ENCODE measurements at places on chromosomes 3 and 15.

GRCh38 chr15:70226337-70226980 is 128.7 kb upstream of the TLE3 start:
- DNase-seq, result peak; percentile 52

GRCh38 chr3:184145111-184145524 is 10.0 kb downstream of the EIF2B5 start:
- DNase-seq, result no peak

DNA sequence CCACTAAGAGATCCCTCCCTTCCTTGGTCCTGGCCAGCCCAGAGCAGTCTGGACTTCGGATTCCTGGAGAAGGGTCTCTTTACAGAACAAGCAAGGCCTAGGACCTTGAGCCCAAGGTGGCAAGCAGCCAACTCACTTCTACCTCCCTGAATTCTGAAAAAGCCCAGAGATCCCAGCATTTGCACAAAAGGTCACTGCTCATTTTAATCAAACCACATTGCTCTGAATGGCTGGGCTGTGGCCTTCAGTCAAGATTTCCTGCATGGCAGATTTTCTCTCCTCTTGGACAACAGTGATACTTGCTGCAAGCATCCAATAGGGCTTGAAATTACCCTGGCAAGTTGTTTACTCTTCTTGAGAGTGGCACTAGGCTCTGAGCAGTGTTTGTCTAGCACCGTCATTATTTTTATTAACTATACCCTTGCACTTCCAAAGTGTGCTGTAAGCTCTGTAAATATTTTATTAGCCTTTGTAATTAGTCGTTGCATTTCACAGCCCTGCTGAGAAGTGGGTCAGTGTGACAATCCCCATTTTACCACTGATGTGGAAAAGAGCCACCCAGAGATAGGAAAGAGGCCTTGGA is 274.7 kb upstream of the CTNNB1 start:
- DNase-seq, result no peak

DNA sequence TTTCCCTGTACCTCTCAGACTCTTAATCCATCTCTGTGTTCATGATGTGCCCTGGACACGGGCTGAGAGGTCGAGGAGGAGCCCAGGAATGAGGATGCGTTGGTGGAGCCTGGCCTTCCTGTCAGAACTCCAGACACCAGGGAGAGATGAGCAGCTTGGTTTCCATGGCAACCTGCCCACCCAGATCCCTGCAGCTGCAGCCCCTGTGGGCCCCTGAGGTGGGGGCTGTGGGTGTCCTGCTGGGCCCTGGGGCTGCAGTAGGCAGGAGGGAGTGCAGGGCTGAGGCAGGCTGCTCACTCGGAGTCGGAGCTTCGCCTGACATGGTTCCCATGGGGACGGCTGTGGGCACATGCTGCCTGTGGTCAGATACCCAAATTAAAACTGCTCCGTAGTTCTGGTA is 7.7 kb upstream of the SCN10A start:
- no peak for DNase-seq

DNA sequence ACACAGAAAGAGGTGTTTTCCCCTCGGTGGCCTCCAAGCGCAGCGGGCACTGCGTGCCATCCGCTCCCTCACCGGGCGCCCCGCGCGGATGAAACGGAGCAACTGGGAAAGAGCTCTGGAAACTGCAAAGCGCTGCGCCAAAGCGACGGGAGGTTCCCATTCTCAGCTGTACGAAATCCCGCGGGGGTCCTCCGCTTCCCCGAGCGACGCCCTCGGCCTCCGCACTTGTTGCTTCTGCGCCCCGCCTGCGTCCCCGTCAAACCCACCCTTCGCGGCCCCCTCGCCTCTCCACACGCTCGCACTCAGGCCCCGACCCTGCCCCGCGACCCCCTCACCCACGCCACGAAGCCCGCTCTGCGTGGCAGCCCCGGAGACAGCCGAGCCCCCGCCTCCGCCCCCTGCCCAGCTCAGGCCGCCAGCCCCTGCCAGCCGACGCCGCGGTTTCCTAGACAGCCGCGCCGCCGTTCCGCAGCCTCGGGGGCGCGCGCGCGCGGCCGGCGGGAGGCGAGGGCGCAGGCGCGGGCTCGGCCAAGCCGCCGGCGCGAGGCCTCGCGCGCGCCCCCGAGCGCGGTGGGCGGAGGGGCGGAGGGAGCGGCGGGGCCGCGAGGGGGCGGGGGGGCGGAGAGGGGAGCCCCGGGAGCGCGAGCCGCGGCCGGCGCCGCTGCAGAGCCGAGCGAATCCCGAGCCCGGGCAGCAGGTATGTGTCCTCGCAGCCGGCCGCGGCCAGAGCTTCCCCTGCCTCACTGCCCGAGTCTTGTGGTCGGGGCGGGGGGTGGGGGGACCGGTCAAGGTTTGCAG is at the start of gene TMEM266:
TSS of gene TMEM266 (plus strand) at position 666 of the 798 bp plus-strand sequence. CDS start 74,279 bp downstream, outside the sequence.
- DNase-seq, result no peak

GRCh38 chr15:90501898-90502297 is 27.8 kb upstream of the CRTC3 start:
- no peak for DNase-seq

- DNase-seq, result no peak
Observed at GRCh38 chr3:148535001-148535400, 162.7 kb upstream of the AGTR1 start.

- no peak for DNase-seq
Observed at GRCh38 chr3:9178697-9179096, 70.7 kb downstream of the SRGAP3 start.

GRCh38 chr3:152348436-152349177 is 79.9 kb downstream of the MBNL1 start:
- no peak for DNase-seq

DNA sequence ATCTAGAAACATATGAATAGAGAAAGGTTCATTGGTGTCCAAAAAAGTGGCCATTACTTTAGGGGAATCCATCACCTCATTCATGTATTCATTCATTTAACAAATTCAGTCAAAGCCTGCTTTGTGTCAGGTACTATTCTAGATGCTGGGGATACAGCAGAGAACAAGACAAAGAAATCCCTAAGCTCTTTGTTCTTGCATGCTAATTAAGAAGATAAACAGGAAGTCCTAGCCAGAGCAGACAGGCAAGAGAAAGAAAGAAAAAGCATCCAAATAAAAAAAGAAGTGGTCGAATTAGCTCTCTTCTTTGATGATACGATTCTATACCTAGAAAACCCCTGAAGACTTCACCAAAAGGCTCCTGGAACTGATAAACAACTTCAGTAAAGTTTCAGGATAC is 12.4 kb upstream of the ZMAT3 start:
- DNase-seq, result no peak

- no peak for DNase-seq
Observed at GRCh38 chr3:30643763-30644462, 37.5 kb downstream of the TGFBR2 start.

DNA sequence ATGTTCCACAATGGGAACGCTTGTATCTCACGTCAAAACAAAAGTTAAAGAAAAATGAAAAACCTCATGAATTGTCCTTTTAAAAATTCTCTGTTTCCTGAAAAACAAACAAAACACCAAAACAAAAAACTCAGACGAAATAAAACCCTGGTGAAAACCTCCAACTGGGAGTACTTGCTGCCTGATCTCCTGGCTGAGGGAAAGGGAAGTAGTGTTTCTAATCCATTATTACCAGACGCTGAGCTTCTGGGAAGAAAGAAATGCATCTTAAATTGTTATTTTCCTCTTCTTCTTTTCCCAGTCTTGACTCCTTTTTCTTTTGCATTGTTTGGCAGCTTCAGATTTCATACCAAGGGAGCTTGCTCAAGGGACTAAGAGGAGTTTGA is 243.2 kb upstream of the RGMA start:
- DNase-seq, result no peak

DNA sequence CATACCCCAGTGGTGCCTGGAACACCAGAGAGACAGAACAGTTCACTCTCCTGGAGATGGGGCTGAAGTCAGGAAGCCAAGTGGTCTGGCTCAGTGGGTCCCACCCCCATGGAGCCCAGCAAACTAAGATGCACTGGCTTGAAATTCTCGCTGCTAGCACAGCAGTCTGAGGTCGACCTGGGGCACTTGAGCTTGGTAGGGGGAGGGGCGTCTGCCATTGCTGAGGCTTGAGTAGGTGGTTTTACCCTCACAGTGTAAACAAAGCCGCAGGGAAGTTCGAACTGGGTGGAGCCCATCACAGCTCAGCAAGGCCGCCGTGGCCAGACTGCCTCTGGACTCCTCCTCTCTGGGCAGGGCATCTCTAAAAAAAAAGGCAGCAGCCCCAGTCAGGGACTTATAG is 272.0 kb downstream of the KLF13 start:
- no peak for DNase-seq

DNA sequence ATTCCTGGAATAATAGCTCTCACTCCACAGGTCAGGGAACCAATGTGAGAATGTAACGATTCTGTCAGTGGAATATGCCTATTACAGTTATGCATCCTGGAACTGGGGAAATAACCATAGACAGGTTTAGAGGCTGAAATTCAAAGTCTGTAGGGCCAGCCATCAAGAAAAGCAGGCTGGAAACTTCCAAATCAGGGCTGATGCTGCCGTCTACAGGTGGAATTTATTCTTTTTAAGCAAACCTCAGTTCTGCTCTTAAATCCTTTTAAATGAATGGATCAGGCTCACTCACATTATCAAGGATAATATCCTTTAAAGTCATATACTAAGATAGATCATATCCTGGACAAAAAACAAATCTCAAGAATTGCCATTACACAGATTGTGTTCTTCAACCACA is 699.8 kb downstream of the NR2F2 start:
- DNase-seq, result no peak

- no peak for DNase-seq
Observed at GRCh38 chr3:41638381-41638780, 323.5 kb downstream of the ULK4 start.

GRCh38 chr3:20760981-20761380 is 575.0 kb upstream of the SGO1 start:
- no peak for DNase-seq

DNA sequence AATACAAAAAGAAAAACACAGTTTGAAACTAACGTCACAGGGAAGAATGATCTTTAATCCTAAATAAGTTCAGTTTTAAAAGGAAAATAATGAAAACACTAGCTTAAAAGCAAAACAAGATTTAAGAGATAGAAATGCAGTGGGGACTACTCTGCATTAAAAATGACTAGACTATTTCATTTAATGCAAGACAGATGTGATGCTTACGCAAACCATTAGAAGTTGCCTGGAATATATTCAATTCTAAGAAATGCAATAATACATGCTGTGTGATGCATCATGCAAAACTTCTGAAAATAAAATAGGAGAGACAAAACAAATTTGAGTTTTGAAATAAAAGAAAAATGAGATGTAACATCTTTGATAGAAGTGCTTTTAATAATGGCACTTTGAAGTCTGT is 97.6 kb upstream of the STRIT1 start:
- DNase-seq, result no peak

DNA sequence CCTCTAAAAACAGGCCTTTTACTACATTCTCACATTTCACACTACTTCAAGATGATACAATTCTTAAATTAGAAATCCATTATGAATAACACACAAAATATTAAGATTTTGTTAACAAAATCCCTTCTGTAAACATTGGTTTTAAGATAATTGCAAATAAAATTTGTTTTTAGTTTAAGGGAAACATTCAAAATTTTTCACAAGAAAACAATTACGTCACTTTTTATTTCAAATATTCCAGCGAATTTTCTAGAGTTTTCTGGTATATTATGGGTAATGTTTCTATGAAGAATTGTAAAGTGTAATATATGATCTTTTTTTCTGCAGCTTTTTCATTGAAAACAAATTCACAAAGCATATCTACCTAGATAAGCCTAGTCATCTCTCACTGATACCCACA is 5.9 kb downstream of the ARPP21 start:
- DNase-seq, result no peak

- DNase-seq, result peak; percentile 7
Observed at GRCh38 chr3:136042608-136043221, 77.2 kb downstream of the PPP2R3A start.

GRCh38 chr3:65352951-65353350 is 665.2 kb upstream of the ADAMTS9 start:
- DNase-seq, result no peak

- DNase-seq, result no peak
Observed at GRCh38 chr3:16103472-16103871, 71.0 kb upstream of the GALNT15 start.

Data from NCI-H1436 treated with DMSO at 0.1 percent for 48 hours (cell line).